ENCODE measurements at places on chromosomes 16 and 17. TPM values are rescaled to one million over a fixed set of nuclear protein-coding genes. Genes with fewer than 3 reads are reported as not detected.

The ARL5C gene
- total RNA-seq, result not detected

GRCh38 chr17:15885770-15886169 lies 59.2 kb upstream of the ADORA2B start:
- no peak for DNase-seq

DNA sequence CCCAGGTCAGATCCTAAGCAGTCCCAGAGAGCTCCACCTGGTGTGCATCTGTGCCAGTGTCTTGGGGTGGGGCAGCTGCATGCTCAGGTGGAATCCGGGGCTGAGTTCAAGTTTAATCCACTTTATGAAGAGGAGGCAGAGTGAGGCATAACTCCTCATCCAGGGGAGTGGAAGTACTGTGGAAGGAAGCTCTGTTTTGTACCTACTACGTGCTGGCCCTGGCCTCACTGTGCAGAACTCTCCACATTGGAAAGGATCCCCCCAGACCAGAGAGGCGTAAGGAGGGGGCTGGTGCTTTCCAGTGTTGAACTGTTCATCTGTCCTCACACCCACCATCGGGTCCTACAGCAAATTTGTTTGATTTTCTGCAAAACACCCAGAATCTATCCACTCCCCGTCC lies 78.0 kb downstream of the ABCC6 start:
- no peak for DNase-seq

The KLHL10 gene
- total RNA-seq, result not detected

- DNase-seq, result no peak
These were observed 124.6 kb downstream of the IRX5 start for GRCh38 chr16:55055262-55055661.
